ENCODE measurements at places on chromosomes 13 and 19.

- DNase-seq, result no peak
- no peaks in the 10 kb centered on the region for H3K36me3 ChIP-seq
- H3K4me3 ChIP-seq, result no peak overlapping the region
- H3K27ac ChIP-seq, result no peak overlapping the region
- peaks cover 31% of the 10 kb centered on the region for H3K27me3 ChIP-seq
Measured at GRCh38 chr13:77544758-77545338, 9.3 kb downstream of the SCEL start.

DNA sequence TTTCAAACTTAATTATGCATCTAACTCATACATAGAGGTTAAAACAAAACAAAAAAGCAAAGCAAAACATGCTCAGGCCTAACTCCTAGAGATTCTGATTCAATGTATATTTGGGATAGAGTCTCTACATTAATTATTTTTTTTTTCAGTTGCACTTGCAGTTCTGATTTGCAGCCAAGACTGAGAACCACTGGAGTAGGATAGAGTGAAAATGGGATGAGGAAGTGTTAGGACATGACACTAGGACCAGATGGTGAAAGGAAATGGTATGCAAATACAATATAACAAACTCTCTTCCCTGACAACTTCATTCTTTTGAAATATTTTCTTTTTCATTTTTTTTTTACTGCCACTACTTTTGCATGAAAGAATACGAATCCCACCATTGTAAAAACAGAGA lies 1.8 kb downstream of the CCDC122 start:
- H3K27me3 ChIP-seq, result peaks cover 5% of the 10 kb centered on the region
- no peak for DNase-seq
- H3K4me1 ChIP-seq, result peaks cover 30% of the 10 kb centered on the region

GRCh38 chr13:31964168-31964567 lies 67.4 kb upstream of the FRY start:
- DNase-seq, result no peak
- H3K4me1 ChIP-seq, result no peaks in the 10 kb centered on the region
- H3K36me3 ChIP-seq, result no peaks in the 10 kb centered on the region
- no peak overlapping the region for H3K4me3 ChIP-seq
- peaks cover 23% of the 10 kb centered on the region for H3K27me3 ChIP-seq

DNA sequence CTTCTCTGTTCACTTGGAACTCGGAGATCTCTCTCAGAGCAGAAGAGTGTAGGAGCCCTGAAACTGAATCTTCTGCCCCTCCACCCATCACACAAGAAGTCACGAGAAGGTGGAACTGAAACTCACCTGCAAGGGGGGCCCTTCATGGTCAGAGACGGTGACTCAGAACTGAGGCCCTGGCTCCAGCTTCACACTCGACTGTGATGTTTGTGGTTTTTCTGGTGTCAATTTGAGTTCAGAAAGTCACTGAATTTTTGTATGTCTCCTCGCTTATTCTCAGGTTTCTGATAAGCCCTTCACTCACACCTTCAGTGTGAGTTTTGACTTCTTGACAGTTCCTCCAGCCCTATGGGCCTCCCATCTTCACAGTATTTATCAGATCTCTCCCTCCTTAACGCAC lies 23.1 kb downstream of the SIGLEC5 start:
- no peaks in the 10 kb centered on the region for H3K36me3 ChIP-seq
- H3K27me3 ChIP-seq, result peaks cover 18% of the 10 kb centered on the region
- no peak overlapping the region for H3K27ac ChIP-seq
- H3K4me1 ChIP-seq, result peaks cover 22% of the 10 kb centered on the region
- no peak overlapping the region for H3K4me3 ChIP-seq

- peak; percentile 77 for DNase-seq
- peak overlapping the region; percentile 51 for H3K4me3 ChIP-seq
Measured at GRCh38 chr19:13849991-13850909, 26.7 kb upstream of the NANOS3 start.

Data from activated CD8-positive, alpha-beta memory T cell treated with anti-CD3 and anti-CD28 coated beads, Interleukin-2, amount 10 ng/mL, durations not matched to agents 7 days and 5 days (primary cell).